Activated CD4-positive, alpha-beta T cell treated with anti-CD3 and anti-CD28 coated beads, Interleukin-2, amount 50 U/mL, for 4 hours (primary cell): ENCODE measurements at places on chromosomes 13 and 19.

GRCh38 chr19:7199613-7200533, 94.3 kb downstream of the INSR start:
- DNase-seq = no peak

- peak; percentile 46 for DNase-seq
Observed at GRCh38 chr19:41225238-41226052, 6.4 kb downstream of the AXL start.

DNA sequence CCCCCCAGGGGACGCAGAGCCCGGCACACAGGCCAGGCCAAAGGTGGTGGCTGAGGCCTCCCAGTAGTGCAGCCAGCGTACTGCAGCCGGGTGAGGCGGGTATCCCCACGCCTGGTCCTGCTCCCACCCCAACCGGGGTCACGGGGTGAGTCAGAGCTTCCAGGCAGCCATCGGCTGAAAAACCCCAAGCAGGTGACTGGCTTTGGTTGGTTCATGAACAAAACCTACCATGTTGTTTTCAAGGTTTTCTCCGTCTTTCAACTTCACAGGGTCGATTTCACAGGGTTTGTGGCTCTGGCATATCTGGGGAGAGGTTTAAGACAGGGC, 42.1 kb upstream of the C13orf46 start:
- no peak for DNase-seq

GRCh38 chr13:44843403-44843802, 145.9 kb downstream of the NUFIP1 start:
- DNase-seq = no peak

DNA sequence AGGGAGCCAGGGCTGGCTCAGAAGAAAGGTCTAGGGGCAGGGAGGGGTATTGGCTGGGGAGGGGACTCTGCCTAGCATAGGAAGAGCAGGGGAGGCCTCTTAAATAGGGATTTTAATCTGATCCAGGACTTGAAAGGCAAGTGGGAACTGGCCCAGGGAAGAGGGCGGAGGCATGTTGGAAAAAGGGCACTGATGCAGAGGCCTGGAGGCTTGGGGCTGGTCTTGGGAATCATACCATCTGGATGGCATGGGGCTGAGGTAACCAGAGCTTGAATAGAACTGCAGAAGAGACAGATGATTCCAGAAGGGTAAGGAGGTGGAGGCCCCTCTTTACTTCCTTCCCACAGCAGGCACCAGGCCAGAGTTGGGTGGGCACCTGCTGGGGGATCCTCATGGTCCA, 29.1 kb downstream of the CERS4 start:
- DNase-seq = no peak

GRCh38 chr13:75399168-75399878, 82.6 kb downstream of the TBC1D4 start:
- no peak for DNase-seq

- DNase-seq = no peak
Observed at GRCh38 chr13:64819081-64819480, 2411.1 kb downstream of the PCDH9 start.

DNA sequence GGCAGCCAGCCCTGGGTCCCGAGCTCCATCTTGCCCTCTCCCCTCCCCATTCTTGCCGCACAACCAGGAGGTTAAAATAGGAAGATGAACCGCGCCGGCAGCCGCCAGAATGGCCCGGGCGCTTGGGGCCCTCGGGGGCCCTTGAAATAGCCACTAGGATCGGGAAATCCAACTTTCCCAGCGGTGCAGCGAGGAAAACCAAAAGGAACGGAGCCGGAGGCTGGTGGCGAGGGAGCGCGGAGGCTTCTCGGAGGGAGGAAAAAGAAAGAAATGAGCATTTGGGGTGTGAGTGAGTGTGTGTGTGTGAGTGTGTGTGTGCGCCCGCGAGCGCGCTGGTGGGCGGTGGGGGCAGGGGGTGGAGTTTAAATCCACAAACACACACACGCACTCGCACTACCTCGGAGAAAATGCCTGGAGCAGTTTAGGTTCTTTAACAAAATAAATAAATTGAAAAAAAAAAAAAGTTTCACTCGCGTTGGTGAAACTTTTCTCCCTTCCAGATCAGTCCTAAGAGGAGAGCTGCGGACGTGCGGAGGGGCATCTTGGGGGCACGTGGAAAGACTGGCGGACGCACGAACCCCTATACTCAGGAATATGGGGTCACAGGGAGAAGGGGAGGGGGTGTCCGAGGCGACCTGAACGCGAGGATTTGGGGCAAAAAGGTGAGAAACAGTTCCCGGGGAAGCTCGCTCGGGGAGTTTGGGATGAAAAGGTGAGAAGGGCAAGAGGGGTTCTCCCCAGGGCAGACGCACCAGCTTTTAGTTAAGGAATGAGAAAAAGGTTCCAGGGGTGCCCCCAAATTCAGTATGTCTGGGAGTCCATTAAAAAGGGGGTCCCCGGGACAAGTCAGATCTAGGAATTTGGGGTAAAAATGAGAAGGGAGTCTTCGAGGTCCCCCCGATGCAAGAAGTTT, 1.3 kb downstream of the RFX2 start:
- peak; percentile 72 for DNase-seq

GRCh38 chr13:33639626-33640080, 178.3 kb upstream of the RFC3 start:
- DNase-seq = peak; percentile 14
